ENCODE measurements at places on chromosomes 3 and 15. TPM values are rescaled to one million over a fixed set of nuclear protein-coding genes. Genes with fewer than 3 reads are reported as not detected.

The PARP6 gene
- 37.6 TPM for total RNA-seq

The SH2D7 gene
- not detected for total RNA-seq

The IL12A gene
- total RNA-seq: 0.88 TPM

The BBS4 gene
- total RNA-seq: 28.3 TPM

The FAM81A gene
- total RNA-seq: 0.52 TPM

The SLC27A2 gene
- 41.3 TPM for total RNA-seq

The ARPP21 gene
- total RNA-seq: not detected

The LRRC58 gene
- 33.6 TPM for total RNA-seq

The GOLGA8J gene
- 0.13 TPM for total RNA-seq

The KIF23 gene
- 12.0 TPM for total RNA-seq

The CLDN16 gene
- 0.77 TPM for total RNA-seq

The NANOGP8 gene
- not detected for total RNA-seq

The LDHAL6B gene
- not detected for total RNA-seq

The GADL1 gene
- 0.13 TPM for total RNA-seq

The P3H2 gene
- total RNA-seq: 29.7 TPM

The HEG1 gene
- total RNA-seq: 27.2 TPM

The SLC2A2 gene
- total RNA-seq: 123 TPM

The FAM107A gene
- total RNA-seq: 0.93 TPM

The PPARG gene
- 37.9 TPM for total RNA-seq

The ISLR gene
- total RNA-seq: 31.4 TPM

The PHC3 gene
- total RNA-seq: 36.2 TPM

The GOLGA6B gene
- total RNA-seq: 0.08 TPM

Data from hepatocyte (in vitro differentiated cells).